Central memory CD8-positive, alpha-beta T cell (primary cell): ENCODE measurements at places on chromosomes 2 and 18.

- no peaks in the 10 kb centered on the region for H3K4me1 ChIP-seq
- peaks cover 64% of the 10 kb centered on the region for H3K27me3 ChIP-seq
- H3K4me3 ChIP-seq, result no peak overlapping the region
- no peak for DNase-seq
- peaks cover 2% of the 10 kb centered on the region for H3K36me3 ChIP-seq
These were observed 10.0 kb upstream of the FABP1 start for GRCh38 chr2:88137833-88138232.

DNA sequence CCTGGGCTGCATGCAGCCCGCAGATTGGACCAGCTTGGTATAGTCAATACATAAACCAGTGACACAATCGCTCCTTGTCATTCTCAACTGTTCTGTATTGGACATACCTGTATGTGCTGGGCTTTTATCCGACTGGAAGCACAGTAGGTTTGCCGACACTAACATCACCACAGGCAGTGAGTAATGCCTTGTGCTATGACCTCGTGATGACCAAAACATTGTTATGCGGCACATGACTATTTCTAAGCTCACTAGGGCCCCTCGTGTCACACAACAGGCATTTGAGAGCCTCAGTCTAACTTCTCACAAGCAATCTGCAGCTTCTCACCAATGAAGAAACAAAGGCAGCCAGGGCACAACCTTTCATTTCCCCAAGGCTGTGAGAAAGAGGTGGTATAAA lies 320.8 kb downstream of the AFF3 start:
- H3K27me3 ChIP-seq, result no peaks in the 10 kb centered on the region
- H3K27ac ChIP-seq, result no peak overlapping the region
- H3K36me3 ChIP-seq, result peaks cover 1% of the 10 kb centered on the region

DNA sequence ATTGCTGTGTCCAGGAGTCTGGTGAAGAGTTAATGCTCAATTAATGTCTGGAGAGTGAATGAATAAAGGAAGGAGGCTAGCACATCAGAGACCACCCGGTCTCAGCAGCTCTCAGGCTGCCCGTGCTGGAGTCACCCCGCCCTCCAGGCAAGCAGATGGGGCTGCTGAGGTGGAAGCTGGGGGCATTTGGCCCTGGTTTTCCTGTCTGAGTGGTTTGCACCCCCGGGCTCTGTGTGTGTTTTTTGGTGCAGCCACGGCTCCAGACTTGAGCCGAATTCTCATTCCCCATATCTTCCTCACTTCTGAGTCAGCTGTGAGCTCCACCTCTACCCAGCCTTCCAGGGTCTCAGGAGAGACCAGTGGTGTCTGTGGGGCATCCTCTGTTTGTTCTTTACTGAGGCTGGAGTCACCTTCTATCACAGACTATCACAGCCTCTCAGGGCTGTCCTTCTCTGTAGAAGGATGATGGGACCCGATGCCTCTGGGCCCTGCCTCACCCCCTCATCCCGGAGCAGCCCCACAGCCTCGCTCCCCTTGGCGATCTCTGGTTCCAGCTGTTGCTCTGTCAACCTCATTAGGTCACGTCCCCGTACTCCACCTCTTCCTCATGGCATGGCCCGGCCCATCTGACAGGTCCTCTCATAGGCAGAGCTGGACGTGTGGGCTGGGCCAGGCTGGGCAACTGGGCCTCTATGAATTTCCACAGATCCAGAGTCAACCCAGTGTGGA lies 60.8 kb downstream of the HS1BP3 start:
- peaks cover 5% of the 10 kb centered on the region for H3K4me1 ChIP-seq
- no peak for DNase-seq
- peak overlapping the region; percentile 11 for H3K27ac ChIP-seq
- H3K36me3 ChIP-seq, result peaks cover 3% of the 10 kb centered on the region

GRCh38 chr2:54213082-54213481 lies 42.9 kb downstream of the TSPYL6 start:
- DNase-seq, result no peak
- H3K27ac ChIP-seq, result no peak overlapping the region
- peaks cover 2% of the 10 kb centered on the region for H3K36me3 ChIP-seq
- H3K27me3 ChIP-seq, result no peaks in the 10 kb centered on the region
